ENCODE measurements at places on chromosomes 1 and 21.

GRCh38 chr1:109216662-109217061 is 2.9 kb downstream of the SARS1 start:
- no peak for DNase-seq

GRCh38 chr1:104029456-104029970 is 279.8 kb downstream of the AMY1C start:
- DNase-seq = no peak

- no peak for DNase-seq
These were observed 367 bp downstream of the WNT2B start for GRCh38 chr1:112509005-112509659.

- no peak for DNase-seq
These were observed 28.3 kb downstream of the PRMT2 start for GRCh38 chr21:46663754-46664153.

- no peak for DNase-seq
These were observed 588.0 kb upstream of the BEND5 start for GRCh38 chr1:49364676-49365075.

- peak; percentile 13 for DNase-seq
These were observed 798 bp downstream of the ZBED6 start for GRCh38 chr1:203796236-203796605.

DNA sequence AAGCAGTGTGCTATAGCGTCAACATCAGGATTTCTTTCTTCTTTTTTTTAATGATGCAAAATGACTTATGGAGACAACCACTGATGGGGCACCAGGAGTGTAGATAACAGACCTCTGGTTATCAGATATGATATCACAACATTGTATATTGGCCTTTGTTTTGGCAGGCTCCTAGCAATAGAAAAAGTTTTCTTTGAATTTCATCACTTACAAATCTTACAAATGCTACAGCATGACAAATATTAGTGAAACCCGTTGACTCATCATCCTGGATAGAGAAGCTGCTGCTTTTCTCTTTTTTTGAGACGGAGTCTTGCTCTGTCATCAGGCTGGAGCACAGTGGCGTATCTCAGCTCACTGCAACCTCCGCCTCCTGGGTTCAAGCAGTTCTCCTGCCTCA is 92.9 kb downstream of the LTN1 start:
- DNase-seq = no peak

- no peak for DNase-seq
These were observed 179.8 kb downstream of the ST6GALNAC3 start for GRCh38 chr1:76254104-76255030.

- no peak for DNase-seq
These were observed 13.5 kb downstream of the TNFSF4 start for GRCh38 chr1:173193639-173194038.

- no peak for DNase-seq
These were observed 171.7 kb downstream of the HUNK start for GRCh38 chr21:32044205-32045180.

DNA sequence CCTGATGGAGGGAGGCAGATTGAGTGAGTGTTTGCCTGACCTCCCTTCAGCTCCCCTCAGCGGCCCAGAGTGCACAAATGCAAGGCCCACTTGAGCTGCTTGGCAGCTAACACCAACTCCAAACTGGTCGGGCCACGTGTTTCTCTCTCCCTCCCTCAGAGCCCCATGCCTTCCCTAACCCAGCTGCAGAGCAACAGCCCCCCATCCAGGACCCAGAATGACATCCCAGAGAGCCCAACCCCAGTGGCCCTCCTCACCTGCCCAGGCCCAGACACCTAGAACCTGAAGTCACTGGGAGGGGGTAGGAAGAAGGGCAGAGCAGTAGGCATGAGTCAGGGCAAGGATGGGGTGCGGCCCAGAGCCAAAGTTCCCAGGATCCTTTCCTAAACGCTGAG is 789 bp upstream of the S100A14 start:
- no peak for DNase-seq

DNA sequence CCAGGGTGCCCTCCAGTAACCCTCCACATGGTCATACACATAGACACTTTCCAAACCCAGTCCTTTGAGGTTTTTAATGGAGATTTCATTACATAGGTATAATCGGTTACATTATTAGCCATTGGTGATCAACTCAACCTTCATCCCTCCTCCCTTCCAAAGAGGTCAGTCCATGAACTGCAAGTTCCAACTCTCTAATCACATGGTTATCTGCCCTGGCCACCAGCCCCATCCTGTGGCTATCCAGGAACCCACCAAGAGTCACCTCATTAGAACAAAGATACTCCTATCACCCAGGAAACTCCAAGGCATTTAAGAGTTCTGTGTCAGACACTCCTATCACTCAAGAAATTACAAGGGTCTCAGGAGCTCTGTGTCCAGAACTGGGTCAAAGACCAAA is 12.2 kb downstream of the ATP1A4 start:
- DNase-seq = no peak

DNA sequence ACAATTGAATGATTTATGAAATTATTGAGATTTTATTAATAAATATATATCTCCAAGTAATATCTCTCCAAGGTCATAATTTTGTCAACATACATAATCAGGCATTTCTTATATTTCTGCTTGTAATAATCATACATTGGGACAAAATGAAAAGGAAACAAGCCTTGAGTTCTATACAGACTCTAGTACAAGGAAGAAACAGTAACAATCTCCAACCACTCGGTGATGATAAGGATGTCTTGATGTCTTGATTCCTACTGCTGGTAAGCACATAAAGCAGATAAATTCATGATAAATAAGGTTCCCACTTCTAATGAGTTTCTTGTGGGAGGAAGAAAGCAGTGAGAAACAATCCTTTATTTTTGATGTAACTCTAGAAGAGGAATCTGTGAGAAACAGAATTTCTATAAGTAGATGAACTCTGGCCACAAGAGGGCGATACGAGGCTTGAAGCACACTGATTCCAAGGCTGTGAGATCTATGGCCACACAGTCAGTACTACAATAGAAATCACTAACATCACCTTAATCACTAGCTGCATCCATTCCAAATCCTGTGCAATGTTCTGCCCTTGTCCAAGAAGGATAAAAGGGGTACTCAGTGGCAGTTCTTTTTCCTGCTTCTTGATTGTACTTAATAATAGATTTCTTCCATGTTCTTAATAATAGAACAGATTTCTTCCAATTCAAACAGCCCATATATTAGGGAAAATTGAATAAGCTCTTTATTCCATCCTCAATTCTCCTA is 41.4 kb upstream of the LRRC8B start:
- peak; percentile 68 for DNase-seq

DNA sequence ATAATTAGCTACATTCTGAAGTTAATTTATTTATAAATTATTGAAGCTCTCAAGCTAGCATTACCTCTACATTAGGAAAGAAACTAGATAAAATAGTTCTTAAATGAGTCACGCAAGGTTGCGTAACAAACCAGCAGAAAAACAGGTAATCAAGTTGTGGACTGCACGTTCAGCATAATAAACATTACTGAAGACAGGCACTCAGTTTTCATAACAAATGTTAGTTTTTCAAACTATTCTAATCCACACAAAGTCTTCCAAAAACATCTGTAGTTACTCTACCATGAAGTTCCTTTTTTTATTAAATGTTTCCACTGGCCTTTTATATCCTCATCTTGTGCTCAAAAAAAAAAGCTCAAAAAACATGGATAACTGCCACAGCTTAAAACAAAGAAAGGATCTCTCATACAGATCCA is 1.3 kb downstream of the TOR1AIP2 start:
- DNase-seq = no peak

GRCh38 chr1:24683713-24684162 is 40.6 kb downstream of the SRRM1 start:
- DNase-seq = no peak

DNA sequence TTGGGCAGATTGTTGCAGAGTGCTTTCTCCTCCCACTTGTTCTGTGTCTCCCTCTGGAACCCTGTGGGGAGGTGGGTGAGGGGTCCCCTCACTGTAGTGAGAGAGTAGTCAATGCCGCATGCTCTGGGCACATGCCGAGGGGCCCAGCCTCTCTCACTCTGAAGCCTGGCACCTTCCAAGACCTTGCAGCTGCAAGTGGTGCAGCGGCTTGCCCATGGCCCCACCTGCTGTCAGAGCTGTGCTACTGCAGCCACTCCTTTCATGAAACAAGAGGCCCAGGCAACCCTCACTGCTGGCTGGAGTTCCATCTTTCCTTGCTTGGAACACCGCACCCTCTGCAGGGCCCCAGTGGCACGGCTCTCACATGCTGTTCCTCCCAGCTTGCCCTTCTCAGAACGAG is 58.4 kb upstream of the COL6A1 start:
- peak; percentile 53 for DNase-seq

All from stimulated activated CD4-positive, alpha-beta T cell treated with anti-CD3 and anti-CD28 coated beads, Interleukin-4, amount 100 ng/mL, for 4 hours (primary cell).